Activated T-cell treated with anti-CD3 and anti-CD28 coated beads for 48 hours (primary cell): ENCODE measurements at places on chromosomes 6 and 20.

DNA sequence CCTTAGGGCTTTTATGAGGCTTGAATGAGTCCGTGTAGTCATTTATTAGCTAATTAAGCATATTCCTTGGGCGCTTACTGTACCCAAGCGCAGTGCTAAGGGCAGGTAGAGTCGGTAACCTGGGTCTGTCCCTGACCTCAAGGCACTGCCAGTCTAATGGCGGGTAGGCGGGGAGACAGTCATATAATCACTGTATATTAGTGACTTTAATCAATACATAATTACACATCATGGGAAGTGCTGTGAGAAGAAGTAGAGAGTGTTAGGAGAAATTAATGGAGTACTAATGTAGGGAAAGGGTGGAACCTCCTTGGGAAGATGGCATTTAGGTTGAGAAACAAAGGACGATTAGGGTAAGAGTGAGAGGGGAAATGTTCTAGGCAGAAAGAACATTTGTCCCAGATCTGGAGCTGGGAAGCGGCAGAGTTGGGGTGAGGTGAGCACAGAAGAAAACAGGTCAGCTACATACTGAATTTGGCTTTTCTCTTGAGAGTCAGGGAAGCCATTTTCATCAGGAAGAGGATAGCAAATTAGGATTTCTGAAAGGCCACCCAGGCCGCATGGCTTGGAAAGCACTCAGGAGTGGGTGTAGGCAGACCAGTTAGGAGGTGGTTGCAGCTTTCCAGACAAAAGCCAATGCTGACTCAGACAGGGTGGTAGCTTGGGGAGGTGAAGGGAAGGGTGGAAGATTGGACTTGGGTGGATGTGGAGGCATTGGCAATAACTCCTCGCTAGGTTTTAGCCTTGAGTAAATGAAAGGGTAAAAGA, 954 bp upstream of the BLCAP start:
- no peak for DNase-seq

GRCh38 chr6:51578362-51578761, 509.1 kb downstream of the PKHD1 start:
- DNase-seq, result no peak

DNA sequence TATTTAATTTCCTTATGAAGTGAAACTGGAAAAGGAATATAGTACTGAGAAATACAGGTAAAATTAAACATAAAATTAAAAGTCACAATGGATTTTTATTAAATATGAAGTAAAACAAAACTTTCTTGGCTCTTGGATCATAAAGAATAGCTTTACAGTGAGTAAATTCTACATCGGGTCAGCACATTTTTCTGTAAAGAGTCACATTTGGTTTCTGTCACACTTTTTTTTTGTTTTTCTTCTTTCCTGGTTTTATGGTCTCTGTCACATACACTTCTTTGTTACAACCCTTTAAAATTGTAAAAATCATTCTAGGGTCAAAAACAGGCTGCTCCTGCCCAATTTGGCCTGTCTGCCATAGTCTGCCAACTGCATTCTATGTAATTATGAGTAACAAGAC, 254.4 kb upstream of the POU3F2 start:
- no peak for DNase-seq

DNA sequence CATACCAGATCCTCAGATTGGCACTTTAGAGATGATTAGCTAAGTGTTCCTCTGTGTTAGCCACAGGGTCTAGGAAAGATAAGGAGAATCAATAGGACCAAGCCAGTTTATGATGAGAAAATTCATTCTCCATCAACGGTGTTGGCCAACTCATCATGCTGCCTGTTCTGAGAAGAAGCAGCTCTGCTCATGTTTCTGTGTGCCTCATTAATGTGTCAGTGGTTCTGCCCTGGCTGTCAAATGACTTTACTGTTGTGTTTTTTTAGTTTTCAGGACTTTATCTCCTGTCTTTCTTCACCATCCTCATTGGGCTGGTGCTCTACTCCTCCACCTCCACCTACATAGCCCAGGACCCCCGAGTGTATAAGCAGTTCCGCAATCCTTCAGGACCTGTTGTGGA, 234.3 kb upstream of the PLN start:
- no peak for DNase-seq

DNA sequence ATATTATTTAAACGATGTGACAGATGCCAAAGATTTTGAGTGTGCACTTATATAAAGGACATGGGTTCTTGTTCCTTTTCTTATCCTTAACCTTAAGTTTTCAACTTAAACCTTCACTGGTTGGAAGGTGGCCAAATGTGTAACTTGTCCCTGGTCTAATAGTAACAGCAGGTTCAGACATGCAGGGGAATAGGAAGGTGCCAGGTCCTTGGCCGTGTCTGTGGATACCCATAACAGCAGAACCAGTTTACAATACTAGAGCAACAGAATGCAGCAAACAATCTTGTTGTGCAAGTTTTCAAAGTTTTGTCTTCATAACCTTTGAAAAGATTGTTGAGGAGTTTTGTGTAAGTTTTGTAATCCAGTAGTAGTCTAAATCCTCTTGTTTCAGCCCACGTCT, 4.4 kb downstream of the MYB start:
- DNase-seq, result no peak

- DNase-seq, result no peak
These were observed 386.8 kb downstream of the HDGFL1 start for GRCh38 chr6:22956029-22956681.

DNA sequence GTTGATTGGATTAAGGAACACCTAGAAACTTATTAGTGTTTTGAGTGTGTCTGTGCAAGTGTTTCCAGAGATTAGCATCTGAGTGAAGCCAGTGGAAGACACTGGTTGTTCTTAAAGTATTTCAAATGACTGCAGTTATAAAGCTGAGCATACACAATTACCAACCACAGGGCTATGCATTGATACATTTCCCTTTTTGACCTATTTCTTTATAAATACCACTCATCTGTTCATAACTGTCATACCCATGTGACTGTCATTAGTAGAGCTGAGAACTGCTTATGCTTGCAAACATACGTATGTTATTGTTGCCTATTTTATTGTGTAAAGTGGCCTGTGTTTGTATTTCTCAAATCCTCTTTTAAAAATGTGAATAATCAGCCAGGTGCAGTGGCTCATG, 15.3 kb upstream of the ZC3H12D start:
- DNase-seq, result no peak

DNA sequence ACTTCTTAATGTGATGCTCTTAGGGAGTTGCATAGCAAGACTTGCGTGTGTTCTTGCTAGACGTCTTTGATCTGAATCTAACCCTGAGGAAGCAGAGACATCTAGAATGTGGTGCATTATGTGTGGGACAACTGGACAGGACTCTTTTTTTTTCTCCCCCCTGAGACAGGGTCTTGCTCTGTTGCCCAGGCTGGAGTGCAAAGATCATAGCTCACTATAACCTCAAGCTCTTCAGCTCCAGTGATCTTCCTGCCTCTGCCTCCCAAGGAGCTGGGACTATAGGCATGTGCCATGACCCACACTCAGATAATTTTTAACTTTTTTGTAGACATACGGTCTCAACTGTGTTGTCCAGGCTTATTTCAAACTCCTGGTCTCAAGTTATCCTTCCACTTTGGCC, 34.0 kb downstream of the PCMT1 start:
- no peak for DNase-seq

DNA sequence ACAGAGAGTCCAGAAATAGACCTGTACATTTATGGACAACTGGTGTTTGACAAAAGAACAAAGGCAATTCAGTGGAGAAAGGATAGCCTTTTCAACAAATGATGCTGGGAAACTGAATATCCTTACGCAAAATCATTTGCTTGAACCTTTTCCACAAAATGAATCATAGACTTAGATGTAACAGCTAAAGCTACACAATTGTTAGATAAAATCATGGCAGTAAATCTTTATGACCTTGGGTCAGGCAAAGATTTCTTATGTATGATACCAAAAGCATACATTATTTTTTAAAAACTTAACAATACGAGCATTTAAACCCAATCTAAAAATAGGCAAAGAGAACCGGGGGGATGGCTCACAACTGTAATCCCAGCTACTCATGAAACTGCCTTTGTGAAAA, 73.5 kb upstream of the DST start:
- DNase-seq, result no peak

GRCh38 chr6:85360794-85361642, 88.9 kb upstream of the NT5E start:
- no peak for DNase-seq

- no peak for DNase-seq
These were observed 182.5 kb upstream of the JARID2 start for GRCh38 chr6:15063253-15063853.

GRCh38 chr6:90284236-90285041, 12.2 kb downstream of the BACH2 start:
- peak; percentile 36 for DNase-seq

- no peak for DNase-seq
These were observed 134.0 kb downstream of the WDR27 start for GRCh38 chr6:169567819-169568218.

- DNase-seq, result no peak
These were observed 902 bp downstream of the ZNF337 start for GRCh38 chr20:25695532-25696370.

DNA sequence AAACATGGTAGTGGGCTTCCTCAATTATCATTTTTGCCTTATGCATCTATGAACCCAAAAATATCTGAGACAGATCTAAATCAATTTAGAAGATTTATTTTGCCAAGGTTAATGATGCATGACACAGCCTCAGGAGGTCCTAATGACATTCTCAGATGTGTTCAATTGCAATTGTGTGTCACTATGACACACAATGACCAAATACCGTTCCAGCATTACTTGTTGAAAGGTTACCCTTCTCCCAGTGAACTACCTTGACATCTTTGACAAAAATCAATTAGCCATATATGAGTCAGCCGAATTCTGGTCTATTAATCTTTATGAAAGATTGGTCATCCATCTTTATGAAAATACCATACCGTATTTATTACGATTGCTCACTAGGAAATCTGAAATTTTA, 592.5 kb upstream of the GJE1 start:
- no peak for DNase-seq

- DNase-seq, result no peak
These were observed 141.5 kb downstream of the C6orf118 start for GRCh38 chr6:165167861-165168260.

DNA sequence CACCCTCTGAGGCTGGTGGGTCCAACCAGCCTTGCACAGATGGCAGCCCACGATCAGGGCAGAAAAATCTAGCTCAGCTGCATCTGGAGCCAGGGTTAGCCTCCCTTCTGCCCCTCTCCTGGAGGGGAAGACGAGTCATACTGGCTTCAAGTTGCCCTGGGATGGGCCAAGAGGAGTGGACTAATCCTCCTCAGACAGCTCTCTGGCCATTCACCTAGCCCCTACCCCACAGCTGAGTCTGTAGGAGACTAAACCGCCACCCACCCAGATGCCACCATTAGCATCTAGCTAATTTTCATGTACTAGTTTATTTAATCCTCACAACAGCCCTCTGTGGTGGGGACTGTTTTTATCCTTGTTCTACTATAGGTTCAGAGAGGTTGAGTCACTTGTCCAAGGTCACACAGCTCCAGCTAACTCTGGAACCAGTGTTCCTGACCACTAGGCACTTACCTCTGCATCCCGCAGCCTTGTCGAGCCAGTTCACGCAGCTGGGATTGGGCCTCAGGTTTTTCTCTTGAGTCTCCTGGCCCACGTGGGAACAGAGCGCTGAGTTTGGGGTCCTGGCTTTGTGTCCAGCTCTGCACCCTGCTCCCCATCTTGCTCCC, 48.5 kb upstream of the CCDC167 start:
- DNase-seq, result no peak

- no peak for DNase-seq
These were observed 78.5 kb downstream of the RAMACL start for GRCh38 chr6:166507809-166508564.

- no peak for DNase-seq
These were observed 147.0 kb downstream of the TBC1D32 start for GRCh38 chr6:121187200-121187832.

DNA sequence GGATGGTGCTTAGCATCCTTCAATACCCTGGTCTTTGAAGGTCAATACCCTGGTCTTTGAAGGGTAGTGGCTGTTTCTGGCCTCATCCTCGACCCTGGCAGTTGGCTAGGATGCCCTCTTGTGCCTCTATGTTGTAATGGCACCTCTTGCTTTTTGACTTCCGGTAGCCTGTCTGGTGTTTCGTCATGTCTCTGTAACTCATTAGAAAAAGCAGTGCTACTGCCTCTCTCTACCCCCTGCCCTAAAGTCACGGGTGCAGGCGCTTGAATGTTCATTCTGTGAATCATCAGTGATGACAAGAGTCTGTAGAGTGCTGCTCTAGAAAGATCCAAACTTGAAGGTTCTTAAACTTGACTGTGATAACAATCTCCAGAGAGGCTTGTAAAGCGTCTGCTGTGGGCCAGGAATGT, 28.3 kb downstream of the RSPO4 start:
- peak; percentile 11 for DNase-seq

- DNase-seq, result no peak
These were observed 700.6 kb downstream of the HACE1 start for GRCh38 chr6:104159045-104159618.

DNA sequence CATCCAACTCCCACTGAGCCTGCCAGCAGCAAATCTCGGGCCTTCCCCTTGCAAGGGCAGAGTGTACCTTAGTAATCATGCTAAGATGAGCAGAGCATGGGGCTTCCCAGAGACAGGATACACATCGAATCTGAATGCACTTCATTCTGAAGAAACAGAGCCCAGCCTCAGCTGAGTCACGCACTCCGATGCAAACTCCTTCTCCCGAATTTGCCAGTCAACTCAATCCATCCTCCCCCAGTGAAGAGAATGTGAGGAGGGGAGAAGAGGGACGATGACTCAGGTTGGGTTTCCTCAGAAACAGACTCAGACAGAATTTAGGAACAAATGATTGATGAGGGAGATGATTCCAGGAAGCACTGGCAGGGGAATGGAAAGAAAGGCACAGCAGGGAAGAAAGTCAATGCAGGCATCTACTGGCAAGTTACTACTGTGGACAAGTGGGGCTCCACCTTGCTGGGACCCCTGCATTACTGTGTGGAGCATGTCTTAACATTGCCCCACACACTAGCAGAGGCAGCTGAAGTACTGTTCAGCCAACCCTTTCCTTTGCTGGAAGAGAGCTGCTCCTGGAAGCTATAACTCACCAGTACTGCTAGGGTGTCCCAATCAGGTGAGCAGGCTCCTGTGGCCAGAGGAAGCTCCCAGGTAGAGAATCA, 251.6 kb downstream of the ADGB start:
- DNase-seq, result peak; percentile 38

GRCh38 chr6:135710042-135710441, 141.5 kb upstream of the PDE7B start:
- no peak for DNase-seq

DNA sequence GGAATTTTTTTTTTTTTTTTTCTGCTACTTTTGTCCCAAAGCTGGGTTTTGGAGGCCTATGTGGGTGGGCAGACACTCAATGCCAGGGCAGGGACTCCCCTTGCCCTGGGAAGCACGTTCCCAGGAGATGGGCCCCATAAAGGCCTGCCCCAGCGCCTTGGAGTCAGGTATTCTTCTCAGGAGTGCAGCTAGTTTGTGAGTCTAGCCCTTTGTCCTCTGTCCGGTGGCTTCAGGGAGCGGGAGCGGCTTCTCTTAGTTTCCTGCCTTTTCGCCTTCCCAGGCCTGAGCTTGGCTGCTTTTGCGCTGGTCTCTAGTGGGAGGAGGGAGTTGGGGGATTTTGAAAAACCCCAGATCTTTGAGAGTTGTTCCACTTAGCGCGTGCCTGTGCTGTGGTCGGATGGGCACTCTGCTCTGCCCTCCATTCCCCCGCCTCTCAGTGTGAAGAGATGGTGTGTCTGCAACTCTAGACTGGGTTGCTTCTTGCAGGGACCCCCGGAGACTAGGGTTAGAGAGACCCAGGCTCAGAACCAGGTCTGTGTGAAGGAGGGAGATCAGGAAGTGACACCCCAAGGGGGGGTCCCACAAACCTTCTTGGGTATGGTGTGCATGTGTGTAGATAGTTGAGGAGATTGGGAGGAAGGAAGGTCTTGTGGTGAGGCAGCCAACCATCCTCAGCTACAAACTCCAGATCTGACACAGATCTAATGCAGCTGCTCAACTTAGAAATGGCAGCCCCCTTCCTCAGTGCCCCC, 1.3 kb downstream of the PLCG1 start:
- DNase-seq, result no peak
